T-cell (primary cell): ENCODE measurements at places on chromosomes 1 and 21.
A peak's percentile ranks its signal among the peaks of the same experiment; 100 is the strongest.

DNA sequence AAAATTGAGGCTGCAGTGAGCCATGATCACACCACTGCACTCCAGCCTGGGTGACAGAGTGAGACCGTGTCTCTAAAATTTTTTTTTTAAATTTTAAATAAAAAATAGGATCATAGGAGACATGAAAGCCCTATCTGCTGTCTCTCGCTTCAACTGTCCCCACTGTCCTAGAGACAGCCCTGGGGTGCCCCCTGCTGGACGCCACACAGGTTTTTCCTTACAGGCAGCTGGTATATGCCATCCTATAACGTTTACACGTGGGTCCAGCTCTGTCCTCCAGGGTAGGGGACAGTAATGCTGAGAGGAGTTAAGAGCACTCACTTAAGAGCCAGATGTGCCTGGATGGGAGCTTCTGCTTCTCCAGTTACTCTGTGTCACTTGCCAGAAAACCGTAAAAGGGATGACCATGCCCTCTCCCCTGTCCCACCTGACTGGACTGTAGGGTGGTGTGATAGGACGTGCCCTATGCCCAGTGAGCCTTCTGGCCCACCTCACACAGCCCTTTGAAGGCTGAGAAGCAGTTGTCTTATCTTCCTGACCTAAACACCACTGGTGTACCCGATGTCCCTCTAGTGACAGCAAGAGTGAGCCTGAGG is 8.5 kb downstream of the FBXO2 start:
- DNase-seq = peak; percentile 72

- DNase-seq = no peak
Observed at GRCh38 chr1:54108156-54108555, 44.6 kb downstream of the CDCP2 start.

DNA sequence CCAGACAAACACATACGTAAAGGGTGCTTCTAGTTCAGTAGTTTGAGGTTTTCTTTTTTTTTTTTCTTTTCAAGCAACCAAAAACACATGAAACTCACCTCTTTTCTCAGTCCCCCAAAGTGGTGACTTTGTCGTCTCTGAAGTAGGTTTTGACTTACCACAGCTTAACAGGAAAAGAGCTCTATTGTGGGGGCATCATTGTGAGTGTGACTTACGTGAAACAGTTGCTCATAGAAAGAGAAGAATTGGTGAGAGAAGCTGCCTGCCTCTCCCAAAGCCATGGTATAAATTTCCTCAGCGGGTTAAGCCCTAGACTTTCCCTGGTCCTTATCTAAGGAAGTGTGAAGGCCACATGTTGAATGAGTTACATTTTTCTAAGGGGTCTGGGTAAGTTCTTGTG is 11.9 kb downstream of the FASLG start:
- no peak for DNase-seq

GRCh38 chr1:222824641-222825040 is 9.8 kb downstream of the DISP1 start:
- DNase-seq = no peak

DNA sequence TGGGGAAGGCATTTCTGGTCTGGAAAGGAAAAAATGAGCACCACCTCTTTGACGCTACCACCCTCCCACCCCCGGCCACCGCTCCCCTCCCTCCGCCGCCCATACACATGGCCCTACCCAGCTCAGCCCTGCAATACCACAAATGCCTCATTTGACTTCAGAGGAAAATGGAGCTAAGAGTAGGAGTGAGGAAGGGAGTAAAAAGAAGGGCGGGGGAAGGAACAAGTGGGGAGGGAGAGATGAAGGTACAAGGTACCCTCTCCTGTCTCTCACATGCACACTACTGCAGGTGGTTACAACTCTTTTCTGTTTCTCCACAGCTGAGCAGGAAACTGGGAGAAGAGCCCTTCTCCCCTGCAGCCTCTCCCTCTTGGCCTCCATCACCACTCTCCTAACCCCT is 7.1 kb downstream of the SYT2 start:
- no peak for DNase-seq

- no peak for DNase-seq
Observed at GRCh38 chr1:156276532-156276931, 6.1 kb downstream of the SMG5 start.

GRCh38 chr1:31765041-31765467 is 914 bp upstream of the ADGRB2 start:
- no peak for DNase-seq

- no peak for DNase-seq
Observed at GRCh38 chr1:18693256-18694098, 62.8 kb downstream of the PAX7 start.

- DNase-seq = no peak
Observed at GRCh38 chr1:53471000-53471399, 11.8 kb downstream of the DMRTB1 start.

GRCh38 chr1:43843684-43844083 is 89.9 kb upstream of the ARTN start:
- no peak for DNase-seq

DNA sequence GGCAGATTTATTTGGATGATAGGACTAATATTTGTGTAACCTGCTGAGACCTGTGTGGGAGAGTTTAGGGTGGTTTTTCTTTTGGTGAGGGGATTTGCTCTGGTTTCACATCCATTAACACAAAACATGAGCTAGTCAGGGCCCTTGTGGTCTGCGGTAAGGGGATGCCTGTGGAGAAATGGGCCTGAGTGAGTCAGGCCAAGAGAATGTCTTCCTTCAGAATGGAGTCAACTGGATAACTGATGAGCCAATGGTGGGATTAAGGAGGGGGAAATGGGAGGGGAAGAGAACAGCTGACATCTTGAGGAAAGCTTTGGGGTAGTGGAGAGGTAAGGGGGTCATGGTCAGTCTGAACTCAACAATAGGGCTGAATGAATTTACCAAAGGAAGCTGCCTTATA is 13.9 kb downstream of the WNT2B start:
- DNase-seq = no peak

- no peak for DNase-seq
Observed at GRCh38 chr1:6370006-6370405, 23.6 kb downstream of the ACOT7 start.

- no peak for DNase-seq
Observed at GRCh38 chr1:204578867-204579664, 62.9 kb downstream of the MDM4 start.
